ENCODE measurements at places on chromosomes 1 and 21.

- DNase-seq: no peak
These were observed 482.2 kb downstream of the CAMTA1 start for GRCh38 chr1:7267493-7267892.

DNA sequence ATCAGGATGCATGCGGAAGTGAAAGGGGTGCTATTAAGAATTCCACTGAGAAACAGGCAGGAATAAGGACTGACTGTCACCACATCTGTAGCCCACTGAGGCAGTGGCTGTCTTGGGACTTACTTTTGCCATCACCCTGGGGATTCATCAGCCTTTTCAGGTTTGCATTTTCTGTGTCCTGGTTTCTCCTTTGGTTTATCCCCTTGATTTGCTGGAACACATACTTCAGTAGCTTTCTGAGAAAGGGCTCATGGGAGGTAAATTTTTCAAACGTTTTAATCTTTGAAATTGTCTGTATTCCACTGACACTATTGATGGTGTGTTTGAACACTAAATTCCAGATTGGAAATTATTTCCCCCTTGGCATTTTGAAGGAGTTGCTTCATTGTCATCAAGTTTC, 80.2 kb upstream of the ACTRT2 start:
- no peak for DNase-seq

- DNase-seq: no peak
These were observed 1.8 kb downstream of the ARF1 start for GRCh38 chr1:228084325-228084724.

DNA sequence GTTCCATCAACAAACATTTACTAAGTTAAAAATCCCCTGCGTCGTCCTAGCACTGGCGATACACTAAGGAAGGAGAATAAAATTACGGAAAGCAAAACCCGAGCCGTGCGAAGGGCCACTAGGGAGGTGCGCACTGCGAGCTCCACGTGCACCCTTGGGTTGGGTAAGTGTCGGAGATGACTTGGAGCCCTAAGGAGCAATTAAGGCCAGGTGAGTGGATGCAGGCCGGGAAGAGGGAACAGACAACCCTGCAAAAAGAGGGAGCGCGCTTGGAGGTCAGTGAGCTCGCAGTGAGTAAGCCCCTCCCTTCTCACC, 704 bp downstream of the WDR4 start:
- no peak for DNase-seq

DNA sequence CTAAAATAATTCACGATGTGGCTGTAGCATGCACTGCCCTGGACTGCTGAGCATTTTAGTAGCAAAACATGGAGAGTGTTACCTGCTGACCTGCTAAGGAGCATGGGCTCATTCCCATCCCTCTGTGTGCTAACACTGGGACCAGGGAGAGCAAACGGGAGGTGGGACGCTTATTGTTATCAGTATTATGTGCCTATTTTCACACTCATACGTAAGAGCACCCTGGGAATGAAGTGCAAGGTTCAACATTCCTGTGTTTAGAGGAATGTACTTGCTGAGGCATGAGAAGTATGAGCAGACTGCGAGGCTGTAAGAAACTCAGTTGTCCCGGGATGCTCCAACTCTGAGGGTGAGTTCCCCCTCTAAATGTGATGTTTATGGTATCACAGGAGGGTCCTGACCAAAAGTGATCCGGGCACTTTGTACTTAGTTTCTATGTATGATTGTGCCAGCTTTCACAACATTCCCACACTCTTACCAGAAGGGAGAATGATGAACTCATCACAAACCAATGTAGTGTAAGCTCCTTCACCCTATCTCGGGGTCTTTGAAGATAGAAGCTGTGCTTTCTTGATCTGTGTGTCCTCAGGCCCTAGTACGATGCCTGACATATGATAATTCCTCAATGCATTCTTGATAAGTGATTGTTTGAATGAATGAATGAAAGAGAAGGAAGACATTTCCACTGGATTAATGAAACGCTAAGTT, 164.8 kb downstream of the KCNJ6 start:
- no peak for DNase-seq

DNA sequence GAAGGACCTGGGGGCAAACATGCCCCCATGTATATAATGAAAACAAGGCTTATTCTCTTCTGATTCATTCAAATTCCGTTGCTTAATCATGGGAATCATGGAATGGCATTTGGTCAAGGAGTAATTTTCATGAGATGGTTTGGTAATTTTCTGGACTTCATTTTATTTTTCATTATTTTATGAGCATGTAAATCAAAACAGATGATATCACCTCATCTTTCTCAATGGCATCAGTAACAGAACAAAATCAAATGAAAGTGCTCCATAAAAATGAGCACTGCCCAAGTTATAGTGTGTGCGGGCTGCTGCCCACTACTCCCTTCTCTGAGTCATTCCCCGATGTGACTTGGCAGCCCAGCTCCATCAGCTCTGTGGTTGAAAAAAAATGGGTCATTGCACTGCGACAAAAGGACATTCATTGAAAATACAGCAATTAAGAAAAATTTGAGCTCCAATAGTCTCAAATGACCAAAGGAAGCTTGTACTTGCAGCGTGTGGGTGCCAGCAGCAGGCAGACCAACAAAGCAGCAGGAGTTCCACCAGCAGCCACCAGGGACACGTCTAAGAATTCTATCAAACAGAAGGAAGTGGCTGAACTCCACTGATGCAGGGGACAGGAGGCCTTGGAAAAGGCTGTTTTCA, 84.3 kb upstream of the VAV3 start:
- no peak for DNase-seq

- no peak for DNase-seq
These were observed 47.7 kb upstream of the RPL11 start for GRCh38 chr1:23643736-23644554.

GRCh38 chr1:103191327-103191726, 83.0 kb upstream of the COL11A1 start:
- no peak for DNase-seq

DNA sequence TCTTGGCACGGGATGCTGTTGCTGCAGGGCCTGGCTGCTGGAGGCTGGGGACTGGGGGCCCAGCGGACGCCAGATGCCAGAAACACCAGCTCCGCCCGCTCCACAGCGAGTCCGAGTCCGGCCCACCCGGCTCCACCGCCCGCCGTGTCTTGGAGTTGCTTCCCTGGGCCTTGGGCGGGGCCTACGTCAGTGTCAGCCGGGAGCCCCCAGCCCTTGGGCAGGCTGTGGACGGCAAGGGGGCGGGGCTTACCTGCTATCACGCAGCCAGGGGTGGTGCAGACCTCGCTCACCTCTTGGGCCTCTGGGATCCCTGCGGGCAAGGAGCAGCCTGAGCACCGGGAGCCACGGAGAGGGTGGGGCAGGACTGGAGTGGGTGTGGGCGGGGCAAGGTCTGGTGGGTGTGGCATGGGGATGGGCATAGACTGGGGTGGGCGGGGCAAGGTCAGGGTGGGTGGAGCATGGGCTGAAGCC, 21.8 kb downstream of the MMEL1 start:
- no peak for DNase-seq

- no peak for DNase-seq
These were observed 79.5 kb upstream of the SIPA1L2 start for GRCh38 chr1:232709386-232709785.

DNA sequence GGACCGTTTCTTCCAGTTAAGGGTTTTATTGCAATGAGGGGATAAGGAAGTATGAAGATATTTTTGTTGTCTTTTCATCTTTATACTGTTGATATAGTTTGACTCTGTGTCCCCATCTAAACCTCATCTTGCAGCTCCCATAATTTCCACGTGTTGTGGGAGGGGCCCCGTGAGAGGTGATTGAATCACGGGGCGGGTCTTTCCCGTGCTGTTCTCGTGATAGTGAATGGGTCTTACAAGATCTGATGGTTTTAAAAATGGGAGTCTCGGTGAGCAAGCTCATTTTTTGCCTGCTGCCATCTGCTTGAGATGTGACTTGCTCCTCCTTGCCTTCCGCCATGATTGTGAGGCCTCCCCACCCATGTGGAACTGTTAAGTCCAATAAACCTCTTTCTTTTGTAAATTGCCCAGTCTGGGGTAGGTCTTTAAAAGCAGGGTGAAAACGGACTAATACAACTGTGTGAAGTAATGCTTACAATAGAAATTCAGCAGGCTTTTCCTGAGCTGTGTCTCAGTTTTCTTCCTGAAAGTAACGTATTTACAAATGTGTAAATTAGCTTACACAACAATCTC, 377.3 kb downstream of the SIPA1L2 start:
- no peak for DNase-seq

GRCh38 chr1:184509105-184509504, 122.3 kb downstream of the C1orf21 start:
- DNase-seq: no peak

- DNase-seq: no peak
These were observed 458 bp upstream of the ALPL start for GRCh38 chr1:21508580-21509350.

GRCh38 chr21:26624983-26625519, 52.0 kb upstream of the CYYR1 start:
- no peak for DNase-seq

DNA sequence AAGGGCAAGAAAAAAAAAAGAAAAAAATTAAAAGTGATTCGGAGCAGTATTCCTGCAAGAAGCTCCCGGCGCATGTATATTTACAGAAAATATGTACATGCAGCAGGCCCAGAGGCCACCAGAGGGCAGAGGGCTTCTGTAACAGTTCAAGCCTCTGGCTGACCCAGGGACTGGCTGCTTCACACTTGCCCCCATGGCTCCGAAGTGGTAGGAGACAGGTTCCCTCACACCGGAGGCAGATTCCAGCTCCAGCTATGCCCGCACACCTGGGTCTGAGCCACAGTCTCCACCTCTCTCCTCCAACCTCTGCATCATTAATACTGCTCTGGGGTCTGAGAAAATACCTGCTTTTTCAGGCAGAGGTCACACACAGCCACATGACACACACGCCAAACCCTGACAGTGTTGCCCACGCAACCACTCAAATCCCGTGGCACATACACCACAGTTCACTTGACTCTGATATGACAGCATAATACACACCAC, 2.2 kb upstream of the ARHGAP30 start:
- no peak for DNase-seq

- DNase-seq: no peak
These were observed 6.3 kb upstream of the FOXD2 start for GRCh38 chr1:47431534-47431933.

GRCh38 chr1:212794561-212795014, 2.9 kb downstream of the TATDN3 start:
- no peak for DNase-seq

- DNase-seq: no peak
These were observed 70.0 kb downstream of the PRKAA2 start for GRCh38 chr1:56715156-56715555.

DNA sequence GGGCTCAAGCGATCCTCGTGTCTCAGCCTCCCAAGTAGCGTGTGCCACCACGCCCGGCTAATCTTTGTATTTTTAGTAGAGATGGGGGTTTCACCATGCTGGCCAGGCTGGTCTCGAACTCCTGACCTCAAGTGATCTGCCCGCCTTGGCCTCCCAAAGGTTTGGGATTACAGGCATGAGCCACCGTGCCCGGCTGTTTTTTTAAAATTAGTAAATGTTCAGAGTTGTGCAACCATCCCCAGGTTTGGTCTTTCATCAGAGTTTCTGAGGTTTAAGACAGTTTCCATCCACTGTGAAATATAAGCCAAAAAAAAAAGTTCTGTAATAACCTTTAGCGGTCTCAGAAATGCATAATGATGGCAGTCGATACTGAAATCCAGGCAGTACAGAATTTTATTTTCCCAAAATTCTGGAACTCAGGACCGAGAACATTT, 550 bp upstream of the SYT11 start:
- DNase-seq: no peak

GRCh38 chr1:10101929-10102328, 69.2 kb downstream of the UBE4B start:
- no peak for DNase-seq

- DNase-seq: no peak
These were observed 150.0 kb upstream of the ADGRL2 start for GRCh38 chr1:81650776-81651175.

DNA sequence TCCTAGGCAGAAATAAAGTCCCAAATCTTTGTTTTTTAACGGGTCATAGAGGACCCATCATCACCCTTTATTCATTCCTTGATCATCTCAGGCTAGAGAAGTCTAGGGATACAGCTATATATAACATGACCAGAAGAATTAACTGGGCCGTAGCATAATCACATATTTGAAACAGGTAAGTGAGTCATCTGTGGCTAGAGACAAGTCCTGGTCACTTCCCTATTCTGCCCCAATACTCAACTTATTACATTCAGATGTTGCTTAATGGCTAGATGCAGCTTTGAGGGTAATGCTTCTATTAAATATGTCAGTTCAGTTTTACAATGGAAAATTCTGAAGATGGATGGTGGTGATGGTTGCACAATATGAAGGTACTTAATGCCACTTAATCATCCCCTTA, 47.0 kb downstream of the EXO1 start:
- DNase-seq: no peak

GRCh38 chr1:229882621-229883020, 184.4 kb upstream of the GALNT2 start:
- DNase-seq: no peak

DNA sequence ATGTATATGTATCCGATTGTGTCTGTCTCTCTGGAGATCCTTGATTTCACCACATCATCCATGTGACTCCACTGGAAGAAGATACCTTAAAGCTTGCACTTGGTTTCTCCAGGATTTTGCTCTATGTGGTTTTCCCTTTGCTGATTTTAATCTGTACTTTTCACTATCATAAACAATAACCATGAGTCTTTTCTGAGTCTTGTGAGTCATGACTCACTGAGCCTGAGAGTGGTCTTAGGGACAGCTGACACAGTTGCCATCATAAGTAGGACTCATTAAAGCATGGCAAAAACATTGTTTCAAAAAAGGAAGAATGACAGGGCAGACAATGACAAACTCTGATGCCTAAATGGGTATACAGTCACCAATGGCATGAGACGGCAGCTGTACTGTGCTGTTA, 226.2 kb downstream of the AKT3 start:
- DNase-seq: no peak

DNA sequence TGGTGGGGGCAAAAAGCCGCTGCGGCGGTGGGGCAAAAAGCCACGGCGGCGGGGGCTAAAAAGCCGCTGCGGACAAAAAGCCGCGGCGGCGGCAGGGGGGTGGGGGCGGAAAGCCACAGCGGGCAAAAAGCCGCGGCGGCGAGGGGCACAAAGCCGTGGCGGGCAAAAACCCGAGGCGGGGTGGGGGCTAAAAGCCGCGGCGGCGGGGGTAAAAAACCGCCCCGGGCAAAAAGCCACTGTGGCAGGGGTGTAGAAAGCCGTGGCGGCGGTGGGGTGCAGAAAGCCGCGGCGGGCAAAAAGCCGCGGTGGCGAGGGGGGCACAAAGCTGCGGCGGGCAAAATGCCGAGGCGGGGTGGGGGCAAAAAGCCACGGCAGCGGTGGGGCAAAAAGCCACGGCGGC, 3901.8 kb downstream of the SRGAP2C start:
- no peak for DNase-seq

GRCh38 chr1:168974117-168974516, 132.4 kb upstream of the ATP1B1 start:
- no peak for DNase-seq

DNA sequence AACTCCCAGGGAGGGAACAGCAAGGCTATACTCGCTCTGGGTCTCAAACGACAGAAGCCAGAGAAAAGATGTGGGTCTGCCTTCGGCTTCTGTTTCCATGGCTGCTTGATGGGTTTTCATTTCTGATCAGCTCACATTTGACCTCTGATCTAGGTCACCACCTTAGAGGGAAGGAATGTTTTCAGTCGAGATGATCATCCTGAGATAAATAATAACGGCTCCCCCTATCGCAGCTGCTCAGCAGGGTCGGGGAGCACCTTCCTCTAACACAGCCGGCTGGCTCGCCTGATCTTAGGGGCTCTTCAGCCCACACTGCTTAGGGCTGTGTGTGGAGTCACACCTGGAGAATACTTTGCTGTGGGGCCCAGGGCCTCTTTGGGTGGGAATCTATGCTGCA, 53.1 kb upstream of the ZNF648 start:
- no peak for DNase-seq

- DNase-seq: no peak
These were observed 526.4 kb upstream of the USP24 start for GRCh38 chr1:55741516-55741915.

Measured in cortex of kidney (tissue), 1 donor.